ENCODE measurements at places on chromosomes 1 and 21. TPM values are rescaled to one million over a fixed set of nuclear protein-coding genes. Genes with fewer than 3 reads are reported as not detected.

Gene OR2AK2
- not detected for total RNA-seq

Gene CYP4X1
- 1.3 TPM for total RNA-seq

Gene ARID4B
- 37.5 TPM for total RNA-seq

Gene GBP6
- not detected for total RNA-seq

Gene CNR2
- total RNA-seq = not detected

DNA sequence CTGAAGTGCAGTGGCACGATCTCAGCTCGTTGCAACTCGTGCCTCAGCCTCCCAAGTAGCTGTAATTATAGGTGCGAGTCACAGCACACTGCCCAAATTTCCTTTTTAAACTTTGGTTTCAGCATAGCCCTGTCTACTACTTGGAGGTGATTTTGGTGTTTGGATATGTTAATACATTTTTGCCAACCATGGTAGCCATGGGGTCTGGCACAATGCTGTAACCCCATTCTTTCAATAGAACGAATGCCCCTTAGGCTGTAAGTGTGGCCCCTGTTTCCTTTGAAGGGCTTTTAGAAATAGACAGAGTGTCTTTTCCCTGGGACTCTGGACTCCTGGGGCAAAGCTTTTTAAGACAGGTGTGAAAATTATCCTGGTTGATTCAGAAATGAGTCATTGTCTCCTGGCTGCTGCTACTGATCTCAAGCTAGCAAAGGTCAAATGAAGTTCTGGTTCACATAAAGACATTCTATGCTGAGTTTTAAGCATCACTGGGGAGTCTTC is 141.1 kb upstream of the RUNX1 start:
- H3K4me3 ChIP-seq = no peak overlapping the region
- H3K4me1 ChIP-seq = no peaks in the 10 kb centered on the region
- no peaks in the 10 kb centered on the region for H3K27me3 ChIP-seq

DNA sequence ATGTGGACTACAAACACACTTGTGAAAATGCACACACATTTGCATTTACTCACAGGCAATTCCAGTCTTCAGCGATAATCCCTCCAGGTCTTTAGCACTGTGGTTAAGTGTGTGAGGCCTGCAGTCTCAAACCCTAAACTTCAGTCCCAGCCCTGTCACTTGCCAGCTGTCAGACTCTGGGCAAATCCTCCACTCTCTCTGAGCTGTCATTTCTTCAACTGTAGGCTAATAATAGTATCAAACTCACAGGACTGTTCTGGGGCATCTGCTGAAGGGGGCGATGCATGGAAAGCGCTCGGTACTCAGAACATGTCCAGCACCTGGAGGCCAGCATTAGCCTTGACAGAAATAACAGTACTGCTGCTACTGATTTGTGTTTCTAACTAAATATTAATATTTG is 48.2 kb downstream of the NEK2 start:
- H3K27ac ChIP-seq = no peak overlapping the region
- H3K27me3 ChIP-seq = no peaks in the 10 kb centered on the region
- no peaks in the 10 kb centered on the region for H3K4me1 ChIP-seq
- H3K36me3 ChIP-seq = no peaks in the 10 kb centered on the region
- no peak for DNase-seq

DNA sequence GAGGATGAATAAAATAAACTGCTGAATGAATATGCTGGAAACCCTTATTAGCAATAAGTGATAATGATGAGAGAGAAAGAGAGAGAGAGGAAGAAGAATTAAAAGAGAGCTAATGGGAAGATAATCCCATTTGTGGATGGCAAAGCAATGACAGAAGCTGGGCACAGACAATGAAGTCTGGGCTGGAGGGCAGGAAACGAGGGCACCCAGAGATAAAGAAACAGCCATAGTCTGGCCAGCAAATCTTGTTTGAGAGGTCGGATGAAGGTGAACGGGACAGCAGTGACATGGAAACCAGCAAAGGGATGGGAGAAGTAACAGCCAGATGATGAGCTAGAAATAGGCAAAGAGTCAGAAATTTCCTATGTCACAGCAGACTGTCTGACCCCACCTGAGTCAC is 155.9 kb downstream of the ASTN1 start:
- H3K4me1 ChIP-seq = no peaks in the 10 kb centered on the region
- no peak overlapping the region for H3K27ac ChIP-seq
- no peak for DNase-seq

- H3K4me3 ChIP-seq = no peak overlapping the region
- no peaks in the 10 kb centered on the region for H3K27me3 ChIP-seq
- H3K27ac ChIP-seq = no peak overlapping the region
- no peak for DNase-seq
- H3K4me1 ChIP-seq = peaks cover 5% of the 10 kb centered on the region
Measured at GRCh38 chr1:41098730-41099460, 77.4 kb upstream of the SLFNL1 start.

- no peak for DNase-seq
- H3K4me3 ChIP-seq = no peak overlapping the region
Measured at GRCh38 chr1:173430677-173431303, 46.3 kb upstream of the PRDX6 start.

GRCh38 chr1:186618401-186619170 is 61.6 kb downstream of the PTGS2 start:
- no peak for DNase-seq
- H3K4me1 ChIP-seq = no peaks in the 10 kb centered on the region
- H3K4me3 ChIP-seq = peak overlapping the region; percentile 45
- H3K36me3 ChIP-seq = no peaks in the 10 kb centered on the region
- no peaks in the 10 kb centered on the region for H3K27me3 ChIP-seq
- no peak overlapping the region for H3K27ac ChIP-seq

Data from Panc1 (cell line).